A673 (cell line): ENCODE measurements at places on chromosomes 2 and 18. TPM values are rescaled to one million over a fixed set of nuclear protein-coding genes. Genes with fewer than 3 reads are reported as not detected.

- DNase-seq: no peak
Measured at GRCh38 chr2:70412294-70413070, 110.6 kb upstream of the FAM136A start.

GRCh38 chr2:148726228-148726627, 81.7 kb downstream of the EPC2 start:
- DNase-seq: no peak

DNA sequence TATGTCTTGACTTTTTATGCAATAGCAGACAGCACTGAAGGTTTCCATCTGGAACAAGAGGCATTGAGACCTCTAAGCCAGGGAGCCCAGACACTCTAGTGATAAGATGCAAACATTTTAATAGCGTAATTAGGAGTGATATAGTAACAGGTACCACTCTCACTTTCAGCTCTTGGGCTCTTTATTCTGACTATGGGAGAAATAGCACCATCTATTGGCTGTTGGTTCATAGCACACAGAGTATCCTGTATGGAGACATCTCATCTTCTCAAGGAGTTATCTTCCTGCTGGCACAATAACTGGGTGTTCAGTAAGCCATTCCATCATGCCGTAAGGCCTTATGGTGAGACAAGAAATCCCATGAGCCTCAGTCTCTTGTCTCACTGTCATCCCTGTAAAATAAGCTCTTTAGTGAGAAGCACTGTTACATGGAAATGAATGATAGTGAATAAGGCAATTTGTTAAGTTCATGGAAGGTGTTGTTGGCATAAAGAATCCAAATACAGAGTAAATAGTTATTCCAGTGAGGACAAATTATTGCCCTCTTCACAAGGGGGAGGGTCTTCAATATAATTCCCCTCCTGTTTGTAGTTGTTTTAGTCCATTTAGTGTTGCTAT, 48.3 kb downstream of the THUMPD2 start:
- peak; percentile 62 for DNase-seq

DNA sequence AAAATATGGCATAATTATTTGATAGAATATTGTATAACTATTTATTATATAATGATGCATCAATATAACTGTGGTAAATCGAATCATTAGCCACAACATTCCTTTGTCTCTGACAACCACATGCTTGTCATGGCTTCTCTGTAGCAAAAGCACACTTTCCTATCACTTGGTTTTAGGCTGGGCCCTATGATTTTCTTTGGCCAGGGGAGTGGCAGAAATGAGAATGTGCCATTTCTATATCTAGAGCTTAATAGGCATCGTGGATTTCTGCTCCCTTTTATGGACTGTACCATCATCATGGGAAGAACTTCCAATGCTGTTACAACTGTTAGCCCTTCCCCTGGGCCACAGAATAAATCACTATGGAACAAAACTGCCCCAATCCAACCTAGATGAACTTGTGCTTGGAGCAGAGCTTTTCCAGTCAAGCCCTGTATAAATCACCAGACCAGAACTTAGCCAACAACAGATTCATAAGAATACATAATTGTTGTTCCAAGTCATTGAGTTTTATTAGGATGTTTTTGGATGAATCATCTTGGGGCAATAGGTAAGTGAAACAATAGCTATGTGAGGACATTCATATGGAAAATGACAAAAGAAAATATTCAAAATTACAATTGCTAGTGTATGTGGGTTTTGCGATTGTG, 715.8 kb downstream of the ERBB4 start:
- no peak for DNase-seq

- DNase-seq: no peak
Measured at GRCh38 chr2:222434204-222434603, 9.9 kb downstream of the SGPP2 start.

GRCh38 chr2:112229348-112229747, 25.5 kb downstream of the ZC3H8 start:
- peak; percentile 11 for DNase-seq

DNA sequence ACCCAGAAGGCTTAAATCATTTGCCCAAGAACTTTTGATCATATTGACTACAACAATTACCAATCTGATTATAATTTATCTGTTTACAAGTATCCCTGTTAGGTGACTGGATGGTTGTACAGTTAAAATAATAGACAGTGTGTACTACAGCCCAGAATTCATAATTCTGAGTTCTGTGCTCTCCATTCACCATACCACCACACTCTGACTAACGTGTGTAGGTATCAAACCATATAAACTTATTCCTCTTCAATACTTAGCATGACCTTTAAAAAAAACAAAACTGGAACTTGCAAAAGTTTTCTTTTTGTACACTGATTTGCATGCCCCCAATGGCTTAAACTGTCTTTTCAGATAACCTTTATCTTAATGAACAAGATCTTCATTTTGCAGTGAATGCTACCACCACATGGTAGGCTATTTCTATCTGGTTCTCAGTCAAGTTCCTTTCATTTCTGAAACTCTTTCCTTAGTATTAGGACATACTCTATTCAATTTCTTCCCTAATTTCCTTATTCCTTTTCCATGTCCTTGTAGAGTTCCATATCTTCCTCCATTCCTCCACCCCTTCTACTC, 50.9 kb downstream of the SOS1 start:
- no peak for DNase-seq

GRCh38 chr2:138238908-138239307, 262.7 kb upstream of the SPOPL start:
- DNase-seq: no peak

DNA sequence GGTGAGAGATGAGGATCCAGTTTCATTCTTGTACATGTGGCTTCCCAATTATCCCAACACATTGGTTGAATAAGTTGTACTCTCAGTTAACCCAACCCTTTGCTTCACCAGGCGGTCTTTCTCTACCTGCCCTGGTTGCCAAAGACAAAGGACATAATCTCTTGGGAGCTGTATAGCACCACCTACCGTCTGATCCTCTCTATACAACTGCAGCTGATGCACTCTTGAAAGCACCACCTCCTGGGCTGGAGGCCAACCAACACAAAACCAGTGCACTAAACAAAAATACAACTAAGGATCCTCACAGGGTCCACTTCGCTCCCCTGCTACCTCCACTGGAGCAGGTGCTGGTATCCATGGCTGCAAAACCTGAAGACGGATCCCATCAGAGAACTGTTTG, 473.6 kb upstream of the NRXN1 start:
- DNase-seq: peak; percentile 38

- DNase-seq: no peak
Measured at GRCh38 chr2:202933139-202933510, 21.1 kb downstream of the CARF start.

DNA sequence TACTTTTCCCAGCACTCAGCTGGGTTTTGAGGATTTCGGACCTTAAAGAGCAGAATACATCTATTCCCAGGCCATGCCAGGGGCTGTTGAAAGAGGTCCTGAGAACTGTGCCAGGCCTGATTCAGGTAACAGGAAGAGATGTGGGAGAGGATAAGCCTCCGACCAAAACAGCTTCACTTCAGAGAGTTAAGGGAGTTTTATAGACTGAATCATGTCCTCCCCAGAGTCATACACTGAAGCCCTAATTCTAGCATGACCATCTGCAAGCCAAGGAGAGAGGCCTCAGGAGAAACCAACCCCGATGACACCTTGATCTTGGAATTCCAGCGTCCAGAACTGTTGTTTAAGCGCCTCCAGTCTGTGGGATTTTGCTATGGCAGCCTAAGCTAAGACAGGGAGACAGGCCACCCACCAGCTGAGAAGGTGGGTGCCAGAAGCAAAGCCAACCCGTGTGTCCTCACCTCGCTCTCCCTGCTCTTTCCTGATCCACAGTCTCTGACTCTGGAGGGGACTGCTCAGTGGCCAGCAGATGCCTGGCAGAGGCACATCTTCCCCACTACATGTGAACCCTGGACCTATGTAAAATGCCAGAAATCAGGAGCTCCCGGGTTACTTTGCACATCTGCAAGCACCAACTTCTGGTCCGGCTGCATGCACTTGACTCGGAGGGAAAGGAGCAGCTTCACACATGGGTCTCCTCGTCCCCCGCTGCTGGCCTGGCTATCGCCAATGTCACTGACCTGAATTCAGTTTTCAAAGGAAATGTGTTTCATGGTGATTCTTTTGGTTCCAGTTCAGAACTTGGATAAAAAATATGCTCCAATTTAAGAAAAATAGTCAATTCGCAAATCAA, 116.8 kb upstream of the EPC2 start:
- DNase-seq: no peak

- no peak for DNase-seq
Measured at GRCh38 chr18:59461171-59461570, 102.1 kb upstream of the LMAN1 start.

DNA sequence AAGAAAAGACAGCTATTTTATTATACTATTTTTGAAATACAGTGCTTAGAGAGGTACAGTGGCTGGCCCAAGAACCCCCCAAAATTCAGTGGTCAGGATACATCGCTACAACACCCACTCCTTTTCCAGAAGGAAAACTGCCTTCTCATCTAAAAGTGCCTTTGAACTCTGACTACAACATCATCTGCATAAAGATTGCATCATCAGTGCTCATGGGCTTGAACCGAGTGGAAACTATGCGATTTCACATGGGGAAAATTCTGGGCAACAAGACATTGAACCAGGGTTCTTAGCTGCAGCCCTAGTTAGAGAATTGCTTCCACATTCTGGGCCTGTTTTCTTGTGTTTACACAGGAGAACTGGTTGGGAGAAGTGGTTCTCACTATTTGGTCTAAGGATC, 294.6 kb upstream of the SLC14A2 start:
- no peak for DNase-seq

DNA sequence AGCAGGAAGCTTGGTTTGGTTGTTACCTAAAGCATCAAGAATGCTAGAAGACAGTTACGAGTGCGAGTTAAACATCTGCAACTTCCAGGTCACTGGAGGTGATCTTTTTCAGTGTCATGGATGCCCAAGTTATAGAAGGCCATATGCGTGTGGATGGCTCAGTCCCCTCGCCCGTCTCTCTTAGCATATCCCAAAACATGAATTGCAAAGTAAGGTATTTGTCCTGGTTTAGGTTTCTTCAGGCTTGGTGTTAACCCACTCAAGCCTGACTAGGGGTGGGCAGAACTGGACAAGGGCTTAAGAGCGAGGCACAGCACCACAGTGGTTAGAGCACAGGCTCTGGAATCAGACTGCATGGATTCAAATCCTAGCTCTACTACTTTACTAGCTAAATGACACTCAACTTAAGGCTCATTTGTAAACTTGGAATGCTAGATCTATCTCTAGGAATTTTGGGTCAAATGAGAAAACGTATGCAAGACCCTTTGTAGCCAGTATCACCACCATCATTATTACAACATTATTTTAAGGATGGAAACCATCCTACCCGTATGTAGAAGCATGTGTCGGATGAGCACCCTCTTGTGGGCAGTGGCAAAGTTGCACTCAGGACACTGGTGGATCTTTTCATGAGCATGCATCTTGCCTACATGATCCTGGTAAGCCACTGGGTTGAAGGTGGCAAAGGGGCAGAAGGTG, 11.2 kb downstream of the ZNF142 start:
- DNase-seq: peak; percentile 72

DNA sequence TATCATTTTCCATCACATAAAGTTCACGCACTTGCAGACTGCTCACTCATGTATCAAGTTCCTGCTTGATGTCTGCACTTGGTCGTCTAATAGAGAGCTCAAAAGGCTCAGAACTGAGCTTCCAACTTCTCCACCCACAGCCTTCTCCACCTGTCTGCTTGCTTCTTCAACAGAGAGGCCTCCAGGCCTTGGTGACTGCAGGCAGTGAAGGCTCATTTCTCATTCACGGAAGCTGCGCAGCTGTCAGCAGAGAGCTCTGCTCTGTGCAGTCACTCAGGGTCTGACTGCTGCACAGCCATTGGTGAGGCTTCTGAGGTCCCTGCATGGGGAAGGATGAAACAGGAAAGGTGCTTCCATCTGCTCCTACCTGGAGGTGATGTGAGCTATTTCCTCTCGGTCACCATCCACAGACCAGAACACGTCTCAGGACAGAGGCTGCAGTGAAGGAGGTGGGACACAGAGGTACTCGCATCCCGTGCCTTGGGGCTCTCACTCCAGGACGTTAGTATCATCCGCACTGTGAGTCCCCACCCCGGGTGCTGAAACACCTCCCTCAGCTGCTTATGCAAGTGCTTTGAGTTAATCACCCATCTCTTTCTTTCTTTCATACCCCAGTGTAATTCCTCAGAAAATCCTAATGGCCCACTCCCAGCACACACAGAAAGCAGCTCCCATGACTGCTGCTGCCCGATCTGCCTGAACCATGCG, 126.2 kb downstream of the TMEM18 start:
- DNase-seq: no peak

GRCh38 chr2:241033336-241033987, 35.0 kb downstream of the SNED1 start:
- no peak for DNase-seq

DNA sequence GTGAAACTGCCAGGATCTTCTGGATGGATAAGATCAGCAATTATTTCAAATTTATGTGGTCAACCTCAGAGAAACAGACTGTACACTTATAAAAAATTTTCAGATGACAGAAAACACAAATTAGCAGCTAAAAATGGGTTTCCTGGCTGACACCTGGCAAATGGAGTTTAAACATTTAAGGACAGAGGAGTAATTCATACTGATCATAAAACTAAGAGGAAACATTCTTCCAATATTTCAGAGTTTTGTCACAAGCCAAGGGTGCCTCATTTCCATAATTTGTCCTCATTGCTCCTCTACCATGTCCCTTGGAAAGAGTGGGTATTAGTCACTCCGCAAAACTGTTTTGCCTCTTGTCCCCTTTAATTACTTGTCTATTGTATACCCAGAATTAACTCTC, 70.2 kb downstream of the TMEFF2 start:
- DNase-seq: peak; percentile 38

The ERFE gene
- 6.1 and 8.6 TPM in 2 replicates for total RNA-seq

The COL5A2 gene
- 90.7 and 92.2 TPM in 2 replicates for total RNA-seq

The PLCD4 gene
- total RNA-seq: 0.24 and 0.39 TPM in 2 replicates

The TMEM163 gene
- total RNA-seq: not detected in 2 replicates
